ENCODE measurements at places on chromosomes 5 and 9.

DNA sequence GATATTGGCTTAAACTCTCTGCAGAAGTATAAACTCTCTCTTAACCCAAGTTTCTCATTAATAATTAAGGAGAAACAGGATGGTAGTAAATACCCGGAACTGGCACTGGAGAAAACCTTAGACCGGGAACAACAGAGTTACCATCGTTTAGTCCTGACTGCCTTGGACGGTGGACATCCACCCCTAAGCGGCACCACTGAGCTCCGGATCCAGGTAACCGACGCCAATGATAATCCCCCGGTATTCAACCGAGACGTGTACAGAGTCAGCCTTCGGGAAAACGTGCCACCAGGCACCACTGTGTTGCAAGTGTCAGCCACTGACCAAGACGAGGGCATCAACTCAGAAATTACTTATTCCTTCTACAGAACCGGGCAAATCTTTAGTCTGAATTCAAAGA, 861 bp downstream of the PCDHGB5 start:
- no peak for DNase-seq

- DNase-seq = peak; percentile 42
Measured at GRCh38 chr9:130042406-130042884, 544 bp downstream of the FNBP1 start.

DNA sequence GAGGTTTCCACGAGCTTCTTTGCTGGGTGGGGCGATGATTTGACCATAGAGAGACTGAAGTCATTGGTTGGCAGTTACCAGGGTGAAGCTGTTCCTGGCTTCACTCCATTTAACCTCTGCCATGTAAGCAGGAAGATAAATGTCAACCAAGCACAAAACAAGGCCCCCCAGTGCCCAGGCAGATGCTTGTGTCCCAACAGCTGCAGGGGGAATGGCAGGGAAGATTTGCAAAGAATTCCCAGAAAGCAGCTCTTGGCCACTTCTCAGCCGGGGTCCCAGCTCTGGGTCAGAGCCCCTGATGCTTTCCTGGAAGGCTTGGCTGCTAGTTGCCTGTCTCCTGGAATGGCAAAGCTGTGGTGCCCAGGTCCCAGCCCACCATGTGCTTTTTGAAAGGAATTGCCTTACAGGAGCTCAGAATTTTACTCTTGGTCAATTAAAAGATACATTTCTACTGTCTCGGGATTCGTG, 383.4 kb downstream of the ENC1 start:
- no peak for DNase-seq

DNA sequence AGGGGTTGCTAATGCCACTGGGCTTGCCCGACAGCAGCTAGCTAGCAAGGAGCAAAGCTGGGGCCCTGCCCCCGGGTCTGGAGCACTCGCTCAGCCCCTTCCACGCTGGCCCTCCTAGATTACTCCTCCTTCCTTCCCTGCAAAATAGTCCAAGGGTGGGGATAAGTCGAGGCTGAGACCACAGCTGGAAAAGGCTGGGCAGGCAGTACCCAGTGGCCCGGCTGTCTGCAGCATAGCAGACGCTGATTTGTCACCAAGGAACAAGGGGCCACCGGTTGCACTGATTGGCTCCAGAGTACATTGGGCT, 73.9 kb downstream of the ADAMTS2 start:
- DNase-seq = no peak

- DNase-seq = no peak
Measured at GRCh38 chr9:70610287-70610644, 195.8 kb upstream of the KLF9 start.

DNA sequence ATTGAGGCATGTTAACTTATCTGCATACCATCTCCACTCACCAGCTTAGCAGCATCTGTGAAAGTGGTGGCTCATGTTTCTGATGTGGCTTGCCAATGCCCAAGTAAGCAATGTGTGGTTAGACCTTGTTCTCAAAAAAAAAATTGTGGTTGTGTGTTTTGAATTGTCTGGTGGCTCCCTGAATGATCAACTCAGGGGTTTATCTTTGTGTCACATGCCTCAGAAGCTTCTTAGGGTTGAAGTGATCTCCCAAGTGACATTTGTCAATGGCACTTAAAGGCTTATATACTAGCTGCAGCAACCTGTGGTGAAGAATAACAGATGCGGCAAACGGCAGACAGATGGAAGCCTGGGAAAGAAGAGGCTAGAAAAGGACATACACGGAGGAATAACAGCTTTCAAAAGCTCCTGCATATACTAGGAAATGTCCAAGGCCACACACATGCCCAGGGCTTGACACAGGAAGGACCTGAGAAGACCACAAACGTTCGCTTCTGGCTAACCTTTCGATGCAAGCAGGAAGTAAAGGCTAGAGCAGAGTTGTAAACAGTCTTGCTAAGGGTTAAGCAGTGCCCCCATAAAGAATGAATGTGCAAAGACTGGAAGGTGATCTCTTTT, 42.2 kb upstream of the FSD1L start:
- DNase-seq = peak; percentile 71

GRCh38 chr9:76269789-76270188, 124.4 kb downstream of the RFK start:
- DNase-seq = no peak

DNA sequence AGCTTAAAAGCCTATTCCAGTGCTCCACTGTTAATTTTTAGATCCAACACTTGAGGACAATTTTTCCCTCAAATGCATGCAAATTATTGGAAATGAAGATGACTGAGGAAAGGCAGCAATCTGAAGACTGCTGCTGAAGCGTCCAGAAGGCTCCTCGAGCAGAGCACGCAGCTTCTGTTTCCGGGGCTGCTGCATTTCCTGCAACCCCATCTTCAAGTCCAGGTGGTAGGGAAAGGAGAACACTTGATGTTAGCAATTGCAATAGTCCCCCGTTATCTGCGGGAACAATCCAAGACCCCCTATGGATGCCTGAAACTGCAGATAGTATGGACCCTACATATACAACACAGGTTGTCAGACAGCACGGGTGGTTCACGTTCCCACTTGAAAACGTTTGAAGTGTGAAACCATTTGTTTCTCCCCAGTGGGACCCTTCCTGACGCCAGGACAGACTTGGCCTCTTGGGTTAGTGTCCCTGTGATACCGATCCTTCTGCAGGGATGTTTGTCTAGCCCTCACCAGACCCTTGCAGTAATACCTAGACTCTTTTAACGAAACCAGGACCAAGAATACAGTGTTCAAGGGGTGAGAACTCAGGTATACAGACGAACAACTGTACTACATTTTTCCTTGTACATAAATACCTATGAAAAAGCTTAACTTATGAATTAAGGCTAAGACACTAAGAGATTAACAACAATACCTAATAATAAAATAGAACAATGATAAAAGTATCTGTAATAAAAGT, 152.3 kb downstream of the HSD17B3 start:
- no peak for DNase-seq

DNA sequence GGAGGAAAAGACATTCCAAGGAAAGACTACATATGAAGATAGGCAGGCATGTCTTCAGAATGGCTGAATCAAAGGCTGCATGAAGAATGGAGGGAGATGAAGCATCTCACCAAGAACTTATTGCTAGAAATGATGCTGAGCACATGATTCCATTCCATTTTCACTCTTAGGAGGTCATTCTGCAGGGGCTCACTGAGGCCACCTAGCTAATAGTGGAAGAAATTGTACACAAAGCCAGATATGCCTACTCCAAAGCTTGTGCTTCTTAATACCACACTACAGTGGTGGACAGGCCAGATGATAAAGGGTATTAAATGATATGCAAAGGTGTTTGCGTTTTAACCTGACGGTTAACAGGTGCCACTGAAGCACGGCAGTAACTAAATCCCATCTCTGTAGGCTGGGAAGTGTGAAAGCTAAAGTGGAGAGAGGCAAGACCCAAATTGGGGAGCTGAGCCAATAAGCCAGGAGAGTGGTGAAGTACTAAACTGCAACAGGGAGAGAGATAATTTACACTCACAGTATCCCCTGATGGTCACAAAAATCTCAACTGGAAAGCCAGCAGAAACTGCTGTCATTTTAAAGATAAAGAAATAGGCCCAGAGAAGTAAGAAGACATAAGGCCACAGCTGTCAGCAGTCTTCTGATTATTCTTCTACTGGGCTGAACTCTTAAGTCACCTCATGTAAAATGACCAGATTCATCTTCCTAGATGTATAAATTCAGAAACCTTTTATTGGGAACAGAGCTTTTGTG, 14.6 kb downstream of the NDUFA8 start:
- peak; percentile 18 for DNase-seq

- no peak for DNase-seq
Measured at GRCh38 chr5:101531026-101531425, 627.9 kb upstream of the ST8SIA4 start.

- no peak for DNase-seq
Measured at GRCh38 chr5:5787373-5787772, 364.9 kb downstream of the ICE1 start.

- DNase-seq = no peak
Measured at GRCh38 chr9:34719021-34719768, 9.3 kb upstream of the CCL21 start.

- DNase-seq = no peak
Measured at GRCh38 chr9:12923468-12924009, 148.7 kb downstream of the LURAP1L start.

DNA sequence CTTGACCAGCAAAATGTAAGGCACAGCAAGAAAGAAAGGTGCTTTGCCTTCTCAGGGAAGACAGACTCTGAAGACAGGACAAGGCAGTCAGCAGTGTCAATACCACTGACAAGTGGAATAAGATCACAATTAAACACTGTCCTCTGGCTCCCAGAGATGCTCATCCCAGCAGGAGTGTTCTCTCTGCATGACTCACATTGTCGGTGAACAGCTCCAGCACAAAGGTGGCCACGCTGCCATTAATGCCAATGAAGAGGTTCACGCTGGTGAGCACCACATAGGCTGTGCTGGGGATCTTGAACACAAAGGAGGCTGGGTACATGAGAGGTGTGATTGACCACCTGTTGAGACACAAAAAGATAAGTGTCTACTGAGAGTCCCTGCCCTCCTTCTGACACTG, 31.9 kb downstream of the NIPSNAP3B start:
- no peak for DNase-seq

- no peak for DNase-seq
Measured at GRCh38 chr5:166331521-166331920, 1959.9 kb upstream of the WWC1 start.

GRCh38 chr5:79509244-79509885, 4.6 kb downstream of the HOMER1 start:
- DNase-seq = no peak

DNA sequence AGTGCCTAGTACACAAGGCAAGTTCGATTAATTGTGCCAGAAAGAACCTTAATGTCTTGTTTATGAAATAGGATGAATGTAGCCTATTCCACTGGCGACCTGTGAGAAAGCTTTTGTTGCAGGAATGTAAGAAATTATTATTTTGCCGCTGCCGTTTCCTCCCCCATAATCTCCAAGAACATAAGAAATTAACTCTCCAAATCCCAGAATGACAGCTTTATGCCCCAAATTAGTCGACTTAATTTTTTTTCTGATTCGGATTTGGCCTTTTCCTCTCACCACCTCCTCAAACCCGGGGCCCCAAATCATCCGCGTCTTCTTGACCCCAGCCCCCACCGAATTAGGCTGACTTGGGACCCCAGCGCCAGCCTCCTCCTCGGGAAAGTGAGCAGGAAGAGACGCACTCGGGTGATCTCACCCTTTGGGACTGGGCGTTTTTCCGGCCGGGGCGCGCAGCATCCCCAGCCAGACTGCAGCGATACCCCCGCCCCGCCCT, 682 bp upstream of the SPTAN1 start:
- DNase-seq = no peak

DNA sequence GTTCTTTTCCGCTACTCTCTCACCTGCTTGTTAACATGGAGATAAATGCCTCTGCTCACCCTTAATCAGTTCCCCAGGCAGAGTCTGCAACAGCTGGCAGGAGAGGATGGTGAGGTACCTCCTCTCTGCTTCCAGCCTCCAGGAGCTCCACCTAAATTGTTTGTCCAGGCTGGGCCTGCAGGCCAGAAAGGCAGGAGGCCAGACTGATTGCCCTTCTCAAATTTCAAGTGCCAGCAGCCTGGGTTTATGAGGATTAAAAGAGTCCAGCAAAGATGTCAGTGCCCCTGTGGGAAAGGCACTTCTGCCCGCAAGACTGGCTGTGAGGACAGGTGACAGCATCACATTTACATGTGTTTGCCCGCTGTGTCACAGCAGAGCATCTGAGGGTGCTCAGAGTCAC, 19.8 kb downstream of the CORO2A start:
- peak; percentile 13 for DNase-seq

DNA sequence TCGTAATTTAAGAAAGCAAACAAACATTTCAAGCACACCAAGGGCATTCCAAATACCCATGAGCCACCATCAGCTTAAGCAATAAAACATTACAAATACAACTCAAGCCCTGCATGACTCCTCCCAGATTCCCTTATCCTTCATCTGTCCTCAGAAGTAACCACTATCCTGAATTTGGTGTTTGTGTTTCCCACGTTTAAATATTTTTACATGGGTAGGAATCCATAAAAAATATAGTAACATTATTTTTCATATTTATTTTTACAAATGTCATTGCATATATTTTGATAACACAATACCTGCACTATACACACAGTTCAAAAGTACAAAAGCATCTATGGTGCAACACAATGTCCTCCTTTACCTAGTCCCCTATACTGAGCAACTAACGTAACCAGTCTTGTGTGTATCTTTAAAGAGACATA, 6.4 kb downstream of the PRKAA1 start:
- DNase-seq = no peak

DNA sequence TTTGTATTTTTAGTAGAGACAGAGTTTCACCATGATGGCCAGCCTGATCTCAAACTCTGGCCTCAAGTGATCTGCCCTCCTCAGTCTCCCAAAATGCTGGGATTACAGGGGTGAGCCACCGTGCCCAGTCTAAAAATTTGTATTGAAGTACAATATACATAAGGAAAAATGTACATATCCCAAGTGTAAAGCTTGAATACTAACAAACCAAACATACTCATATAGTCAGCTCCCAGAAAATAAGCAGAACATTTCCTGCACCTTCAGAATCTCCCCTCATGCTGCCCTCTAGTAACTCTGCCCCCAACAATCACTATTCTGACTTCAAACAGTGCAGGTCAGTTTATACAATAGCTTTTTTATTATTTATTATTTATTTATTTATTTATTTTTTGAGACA, 1.6 kb upstream of the NOL6 start:
- DNase-seq = no peak

DNA sequence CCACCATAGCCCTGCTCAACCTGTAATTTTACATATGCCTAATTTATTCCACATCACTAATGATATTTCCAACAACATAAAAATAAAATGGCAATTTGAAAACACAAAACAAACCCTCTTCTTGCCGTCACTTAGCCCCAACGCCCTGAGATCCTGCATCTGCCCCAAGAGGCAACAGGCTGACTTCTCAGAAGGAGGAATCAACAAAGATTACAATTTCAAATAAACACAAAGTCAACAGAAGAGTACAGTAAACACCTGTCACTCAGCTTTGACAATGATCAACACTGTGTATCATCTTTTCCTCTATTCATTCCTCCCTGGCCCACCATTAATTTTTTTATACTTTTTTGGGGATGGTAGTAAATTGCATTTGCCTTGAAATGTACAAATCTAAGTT, 19.8 kb downstream of the EPB41L4B start:
- DNase-seq = no peak
